ENCODE measurements at places on chromosomes 6 and 20.

DNA sequence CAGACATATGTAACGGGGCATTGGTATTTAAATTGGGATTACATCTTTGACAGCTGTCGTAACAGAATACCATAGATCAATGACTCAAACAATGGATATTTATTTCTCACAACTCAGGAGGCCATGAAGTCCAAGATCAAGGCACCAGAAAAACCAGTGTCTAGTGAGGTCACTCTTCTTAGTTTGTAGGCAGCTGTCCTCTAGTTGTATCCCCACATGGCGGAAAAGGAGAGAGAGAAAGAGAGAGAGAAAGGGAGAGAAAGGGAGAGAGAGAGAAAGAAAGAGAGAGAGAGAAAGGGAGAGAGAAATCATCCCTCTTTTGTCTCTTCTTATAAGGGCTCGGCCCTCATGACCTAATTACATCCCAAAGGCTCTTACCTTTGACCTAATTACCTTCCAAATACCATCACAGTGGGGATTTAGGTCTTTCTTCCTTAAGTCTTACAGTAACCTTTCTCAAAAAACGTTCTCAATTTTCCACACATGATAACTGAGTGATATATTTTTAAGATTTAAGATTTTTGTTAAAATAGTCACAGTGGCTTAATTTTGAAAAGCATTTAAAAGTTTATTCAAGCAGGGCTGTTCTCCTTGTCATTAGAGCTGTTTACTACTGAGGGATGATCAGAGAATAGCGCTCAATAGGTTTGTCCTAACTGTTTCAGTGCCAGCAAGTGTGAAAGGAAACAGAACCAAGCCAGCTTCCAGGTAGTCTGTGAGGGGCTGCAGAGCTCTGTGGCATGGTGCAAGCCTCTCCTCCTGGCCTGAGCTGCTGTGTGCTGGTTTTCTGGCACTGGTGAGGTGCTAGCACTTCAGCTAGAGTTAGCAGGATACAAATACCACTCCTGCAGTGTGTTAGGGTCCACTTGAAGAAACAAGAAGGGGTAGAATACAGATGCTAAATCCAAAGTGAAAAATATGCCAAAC is 79.0 kb downstream of the IMPG1 start:
- DNase-seq: no peak

GRCh38 chr20:51562332-51563173 is 20.0 kb upstream of the NFATC2 start:
- DNase-seq: no peak

DNA sequence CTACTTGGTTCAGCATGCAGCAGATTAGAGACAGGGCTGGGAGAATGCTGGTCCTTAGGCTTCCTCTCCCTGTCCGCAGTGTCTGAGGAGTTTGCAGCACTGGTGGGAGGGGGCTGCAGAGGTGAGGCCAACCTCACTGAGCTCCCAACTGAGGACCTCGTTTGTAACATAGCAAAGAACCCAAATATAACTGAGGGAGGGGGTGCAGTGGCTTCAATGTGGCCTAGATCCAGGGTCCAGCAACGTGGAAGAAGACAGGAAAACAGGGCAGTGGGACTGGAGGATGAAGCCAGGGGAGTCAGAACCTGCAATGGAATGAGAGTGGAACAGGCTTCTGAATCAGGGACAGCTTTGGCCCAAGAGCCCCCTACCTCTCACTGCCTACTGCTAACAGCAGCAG is 84.3 kb upstream of the MAFB start:
- DNase-seq: no peak

GRCh38 chr6:11350294-11350693 is 117.8 kb upstream of the NEDD9 start:
- no peak for DNase-seq

DNA sequence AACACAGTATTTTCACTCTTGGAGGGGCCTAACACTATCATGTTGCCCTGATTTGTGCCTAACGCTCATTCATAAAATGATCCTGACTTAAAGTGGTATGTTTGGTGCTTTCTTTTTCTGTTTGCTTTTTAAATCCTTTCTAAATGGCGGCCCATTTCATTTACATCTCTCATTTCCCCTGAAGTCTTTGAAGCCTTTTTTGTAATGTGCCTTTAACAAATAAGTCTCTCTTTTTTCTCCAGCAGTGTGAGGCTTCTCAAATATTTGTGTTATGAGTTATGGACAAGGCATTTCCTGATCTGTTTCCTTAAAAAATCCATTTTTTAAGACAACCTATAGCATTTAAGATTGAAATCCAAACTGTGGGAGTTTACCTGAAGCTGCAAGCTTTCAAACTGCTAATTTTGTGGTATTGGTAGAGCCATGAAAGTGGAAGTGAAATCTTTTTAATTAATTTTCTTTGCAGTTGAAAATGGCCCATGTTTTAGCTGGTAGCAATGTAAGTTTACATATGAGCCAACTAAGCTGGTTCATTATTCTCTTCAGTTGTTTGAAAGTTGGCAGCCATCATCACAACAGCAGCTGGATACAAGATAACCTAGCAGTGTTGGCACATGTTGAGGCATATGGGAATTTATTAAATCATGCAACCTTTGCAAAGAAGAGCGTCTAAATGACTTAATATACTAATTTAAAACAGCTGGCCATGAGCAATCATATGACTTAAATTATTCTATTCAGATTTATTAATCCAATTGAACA is 469.7 kb downstream of the CDKAL1 start:
- DNase-seq: no peak

- no peak for DNase-seq
These were observed 22.9 kb downstream of the DEK start for GRCh38 chr6:18241208-18242038.

DNA sequence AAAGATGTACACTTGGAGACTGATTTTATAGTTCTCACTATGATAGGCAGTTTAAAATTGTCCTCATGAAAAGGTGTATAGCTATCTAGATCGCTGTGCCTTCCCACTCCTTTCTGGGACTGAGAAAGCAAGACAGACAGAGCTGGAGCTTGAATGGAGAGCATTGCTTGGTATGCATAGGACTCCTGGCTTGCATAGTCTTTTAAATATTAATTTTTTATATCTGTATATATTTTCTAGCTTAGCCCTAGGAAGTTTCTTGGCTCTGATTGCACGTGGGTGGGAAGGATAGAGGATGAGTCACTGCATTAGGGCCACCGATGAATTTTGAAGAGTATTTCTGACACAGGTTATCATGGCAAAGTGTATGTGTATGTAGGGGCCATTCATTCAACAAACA is 150.0 kb upstream of the SPACA1 start:
- no peak for DNase-seq

DNA sequence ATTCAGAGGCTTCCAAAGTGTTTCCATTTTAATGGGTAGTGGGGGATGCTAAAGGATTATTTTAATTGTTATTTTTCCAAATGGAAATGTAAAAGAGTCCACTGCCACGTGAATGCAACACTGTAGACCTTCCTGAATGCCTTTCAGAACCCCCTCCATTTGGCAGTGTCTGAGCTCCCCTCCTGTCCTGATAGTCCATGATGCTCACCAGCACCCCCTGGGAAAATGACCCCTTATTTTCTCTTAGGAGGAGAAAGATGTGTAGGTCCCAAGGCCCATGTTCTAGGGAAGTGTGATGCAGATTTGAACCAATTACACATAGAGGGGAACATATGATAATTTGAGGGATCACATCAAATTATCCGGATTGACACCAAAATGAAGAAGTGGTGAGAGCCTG is 46.8 kb upstream of the SH3BGRL2 start:
- no peak for DNase-seq

DNA sequence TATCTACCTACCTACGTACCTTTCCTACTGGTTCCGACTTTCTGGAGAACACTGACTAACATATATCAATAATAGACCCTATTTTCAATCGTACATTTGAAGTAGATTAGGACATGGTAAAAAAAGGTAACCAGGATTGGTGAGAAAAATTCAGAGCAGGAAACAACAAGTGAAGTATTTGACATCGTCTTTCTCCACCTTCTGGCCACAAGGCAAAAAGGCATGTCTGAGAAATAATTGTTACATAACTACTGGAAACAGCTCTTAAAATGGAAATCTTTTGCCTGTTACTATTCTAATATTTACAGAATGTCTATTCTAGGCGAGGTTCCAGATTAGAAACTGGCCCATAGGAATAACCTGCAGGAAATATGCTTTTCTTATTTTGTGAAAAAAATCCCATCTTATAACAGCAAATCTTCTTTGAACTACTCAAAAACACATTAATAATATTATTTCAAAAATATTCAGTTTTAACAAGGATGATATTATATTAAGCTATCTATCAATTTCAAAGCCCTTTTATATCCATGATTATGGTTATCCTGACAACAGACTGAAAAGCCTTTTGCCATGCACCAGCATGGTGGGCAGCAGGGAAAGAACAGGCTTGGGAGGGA is 80.8 kb downstream of the RCAN2 start:
- peak; percentile 8 for DNase-seq

DNA sequence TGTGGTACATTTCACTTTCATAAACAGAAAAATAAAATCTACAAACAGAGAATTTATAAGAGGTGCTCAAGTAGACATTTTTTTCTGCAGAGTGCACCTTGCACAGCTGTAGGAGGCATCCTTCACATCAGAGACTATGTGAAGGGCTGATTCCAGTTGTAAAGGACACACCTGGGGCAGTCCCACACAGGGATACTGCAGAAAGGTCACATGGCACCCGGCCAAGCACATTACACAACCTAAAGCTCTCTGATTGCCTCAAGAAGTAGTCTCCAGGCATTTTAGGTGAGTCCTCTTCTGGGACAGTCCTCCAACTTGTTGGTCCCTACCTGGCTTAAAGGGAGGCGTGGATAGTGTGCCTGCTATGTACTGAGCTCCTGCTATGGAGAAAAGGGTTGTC is 502.9 kb upstream of the NOX3 start:
- no peak for DNase-seq

- no peak for DNase-seq
These were observed 1.9 kb downstream of the ZFAND3 start for GRCh38 chr6:37821446-37821845.

- no peak for DNase-seq
These were observed 74.8 kb upstream of the SIRPA start for GRCh38 chr20:1820138-1821079.

GRCh38 chr20:10647471-10647870 is 26.3 kb downstream of the JAG1 start:
- DNase-seq: peak; percentile 46

- no peak for DNase-seq
These were observed 40.5 kb downstream of the TGM6 start for GRCh38 chr20:2421247-2421646.

GRCh38 chr6:27442932-27443331 is 30.0 kb downstream of the ZNF184 start:
- no peak for DNase-seq

Measured in SK-N-DZ (cell line).